ENCODE measurements at places on chromosomes 3 and 15.
A peak's percentile ranks its signal among the peaks of the same experiment; 100 is the strongest.

GRCh38 chr3:184805351-184806038 is 6.5 kb upstream of the VPS8 start:
- DNase-seq = no peak

GRCh38 chr3:47663630-47664240 is 85.1 kb upstream of the CSPG5 start:
- DNase-seq = no peak

DNA sequence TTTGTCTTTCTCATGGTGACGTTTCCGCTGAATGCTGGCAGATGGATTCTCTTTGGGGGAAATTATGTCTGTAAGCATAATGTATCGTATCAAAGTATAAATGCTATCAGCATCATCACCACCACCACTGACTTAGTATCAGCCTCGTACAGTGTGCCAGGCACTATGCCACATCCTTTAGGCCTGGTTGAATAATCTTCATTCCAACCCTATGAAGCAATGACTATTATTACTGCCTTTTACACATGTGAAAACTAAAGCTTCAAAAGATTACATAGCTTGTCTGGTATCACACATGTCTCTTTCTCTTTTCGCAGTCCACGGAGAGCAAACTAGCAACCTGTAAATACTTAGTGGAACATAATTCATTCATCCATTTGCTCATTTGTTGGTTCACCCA is 166.7 kb upstream of the PRICKLE2 start:
- DNase-seq = no peak

- DNase-seq = no peak
Observed at GRCh38 chr3:136387031-136387430, 136.9 kb downstream of the PCCB start.

DNA sequence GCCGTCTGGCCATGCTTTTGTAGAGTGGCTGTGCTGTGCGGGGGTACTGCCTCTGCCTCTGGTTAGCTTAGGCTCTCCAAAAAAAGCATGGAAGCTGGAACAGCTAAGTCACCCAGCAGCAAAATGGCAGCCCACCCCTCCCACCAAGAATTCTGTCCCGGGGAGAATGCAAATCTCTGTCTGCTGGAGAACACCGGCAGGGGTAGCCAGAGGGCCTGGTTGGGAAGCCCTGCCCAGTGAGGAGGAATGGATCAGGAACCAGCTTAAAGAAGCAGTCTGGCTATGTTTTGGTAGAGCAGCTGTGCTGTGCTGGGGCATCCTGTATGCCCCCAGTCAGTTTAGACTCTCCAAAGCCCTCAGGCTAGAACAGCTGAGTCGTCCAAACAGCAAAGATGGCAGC is 56.2 kb upstream of the PTPRG start:
- DNase-seq = no peak

- no peak for DNase-seq
Observed at GRCh38 chr3:23157331-23157730, 45.8 kb upstream of the UBE2E2 start.

DNA sequence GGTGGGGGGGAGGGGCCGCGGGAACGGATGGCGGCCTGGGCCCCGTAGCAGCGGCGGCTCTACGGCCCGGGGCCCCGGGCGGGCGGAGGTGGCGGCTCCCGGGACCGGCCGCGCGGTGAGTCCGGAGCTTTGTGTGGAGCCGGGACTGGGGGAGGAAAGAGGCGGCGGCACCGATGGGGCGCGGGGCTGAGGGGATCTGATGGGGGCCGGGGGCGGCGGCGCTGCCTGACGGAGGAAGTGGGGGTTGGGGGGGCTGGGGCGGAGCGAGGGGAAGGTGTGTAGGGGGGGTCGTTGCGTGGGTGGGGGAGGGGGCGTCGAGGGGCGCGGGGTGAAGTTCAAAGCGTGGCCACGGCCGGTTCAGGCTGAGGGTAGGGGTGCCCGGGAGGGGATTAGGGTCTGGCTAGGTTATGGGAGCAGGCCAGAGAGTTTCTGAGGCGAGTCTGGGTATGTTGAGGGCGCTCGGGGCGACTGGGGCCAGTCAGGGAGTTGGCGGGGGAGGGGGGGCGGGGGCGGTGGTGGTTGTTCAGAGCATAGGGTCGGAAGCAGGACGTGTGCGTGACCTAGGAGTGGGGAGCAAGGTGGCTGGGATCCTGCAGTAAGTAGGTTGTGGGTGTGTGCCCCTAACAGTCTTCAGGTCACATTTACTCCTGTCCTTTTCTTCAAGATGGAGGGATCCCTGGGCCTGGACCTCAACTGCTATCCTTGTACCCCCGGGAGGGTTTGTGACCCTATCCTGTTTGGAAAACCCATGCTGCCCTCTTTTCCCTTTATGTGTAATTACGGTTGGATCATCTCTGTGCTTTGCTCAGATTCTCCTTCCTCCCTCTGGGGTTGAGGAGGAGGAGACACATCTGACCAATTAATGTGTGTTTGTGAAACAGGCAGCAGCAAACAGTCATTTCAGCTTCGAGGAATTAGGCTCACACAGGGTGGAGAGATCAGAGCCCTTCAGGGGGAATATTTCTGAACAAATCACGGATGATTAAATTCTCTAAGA is 644 bp downstream of the ZNF609 start:
- no peak for DNase-seq

DNA sequence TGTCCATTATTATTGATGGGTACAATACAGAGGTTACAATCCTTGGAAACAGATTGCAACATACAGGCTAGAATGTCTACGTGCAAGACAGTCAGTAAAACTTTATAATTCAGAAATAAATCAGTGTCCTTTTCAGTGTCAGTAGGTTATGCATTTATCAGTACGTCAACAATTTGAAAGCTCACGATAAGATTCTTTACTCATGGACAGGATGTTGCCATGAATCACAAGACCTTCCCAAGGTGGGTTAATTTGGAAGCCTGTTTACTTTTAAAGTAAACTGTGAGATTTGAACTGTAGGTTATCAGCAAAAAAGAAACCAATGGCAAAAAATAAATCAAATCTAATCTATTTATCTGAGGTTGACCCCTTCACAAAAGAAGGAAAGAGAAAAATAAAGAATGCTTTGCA is 243.9 kb upstream of the AGTR1 start:
- DNase-seq = no peak

GRCh38 chr3:134485718-134486576 is at the start of the genes ANAPC13 and CEP63:
TSS of gene ANAPC13 (minus strand) at chr3:134485985. CDS start at chr3:134482904, 3,081 bp downstream.
TSS of gene CEP63 (plus strand) at chr3:134486057. CDS start at chr3:134495321, 9,264 bp downstream.
- DNase-seq = peak; percentile 79

DNA sequence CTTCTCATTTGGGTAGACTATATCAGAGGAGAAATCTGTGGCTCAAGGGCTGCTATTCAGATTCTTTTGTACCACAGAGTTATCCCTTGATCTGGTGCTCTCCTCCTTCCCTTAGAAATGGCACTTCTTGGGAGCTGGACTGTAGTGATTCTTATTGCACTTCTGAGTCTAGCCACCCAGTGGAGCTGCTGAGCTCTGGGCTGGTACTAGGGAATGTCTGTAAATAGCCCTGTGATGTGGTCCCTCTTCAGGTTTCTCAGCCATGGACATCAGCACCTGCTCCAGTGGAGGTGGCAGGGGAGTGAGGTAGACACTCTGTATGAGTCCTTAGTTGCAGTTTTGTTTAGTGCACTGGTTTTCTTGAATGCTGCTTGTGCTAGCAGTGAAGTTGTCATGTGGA is 1292.6 kb downstream of the SI start:
- DNase-seq = no peak

DNA sequence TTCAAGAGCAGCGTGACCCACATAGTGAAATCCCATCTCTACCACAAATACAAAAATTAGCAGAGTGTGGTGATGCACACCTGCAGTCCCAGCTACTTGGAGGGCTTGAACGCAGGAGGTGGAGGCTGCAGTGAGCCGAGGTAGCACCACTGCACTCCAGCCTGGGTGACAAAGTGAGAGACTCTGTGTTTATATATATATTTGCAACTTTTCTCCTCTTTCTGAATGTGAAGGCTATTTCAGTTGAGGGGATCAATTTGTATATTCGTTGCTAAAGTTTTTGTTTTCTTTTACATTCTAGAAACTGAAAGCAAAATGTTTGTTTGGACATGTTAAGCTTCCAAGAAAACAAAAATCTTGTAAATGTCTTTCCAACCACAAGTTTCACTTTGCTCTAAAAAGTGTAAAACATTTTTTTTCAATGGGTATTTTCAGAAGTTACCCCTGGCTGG is 29.8 kb upstream of the FAM98B start:
- DNase-seq = no peak

DNA sequence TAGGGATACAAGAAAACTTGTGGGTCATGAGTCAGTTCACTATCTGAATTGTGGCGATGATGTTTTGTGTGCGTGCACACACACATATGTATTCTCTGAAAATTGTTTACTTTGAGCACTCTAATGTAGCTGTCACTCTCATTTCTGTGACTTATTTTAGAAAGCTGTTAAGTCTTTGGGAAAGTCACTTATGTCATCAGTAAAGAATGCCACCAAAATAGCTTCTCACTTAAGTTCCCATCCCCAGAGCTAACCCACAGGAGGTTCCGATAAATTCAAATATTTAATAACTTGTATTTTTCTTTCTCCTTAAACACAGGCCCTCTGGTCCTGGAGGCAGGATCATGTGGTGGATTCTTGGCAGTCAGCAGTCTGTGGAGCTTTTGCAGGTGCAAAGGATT is 138.3 kb downstream of the LRIG1 start:
- DNase-seq = no peak

DNA sequence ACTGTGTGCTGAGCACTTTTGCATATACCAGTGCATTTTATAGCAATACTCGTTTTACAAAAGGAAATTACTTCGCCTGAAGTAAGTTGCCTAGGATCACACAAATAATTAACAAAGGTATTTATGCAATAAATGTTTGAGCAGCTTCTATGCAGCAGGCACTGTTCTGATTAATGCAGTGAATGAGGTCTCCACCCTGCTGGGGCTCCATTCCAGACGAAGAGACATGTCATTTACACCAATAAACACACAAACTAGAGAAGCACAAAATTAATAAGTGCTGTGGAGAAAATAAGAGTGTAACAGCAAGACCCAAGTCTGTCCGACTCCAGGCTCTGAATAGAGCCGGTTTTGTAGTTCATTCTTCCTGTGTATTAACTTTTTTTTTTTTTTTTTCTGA is 17.5 kb downstream of the NOX5 start:
- DNase-seq = no peak

DNA sequence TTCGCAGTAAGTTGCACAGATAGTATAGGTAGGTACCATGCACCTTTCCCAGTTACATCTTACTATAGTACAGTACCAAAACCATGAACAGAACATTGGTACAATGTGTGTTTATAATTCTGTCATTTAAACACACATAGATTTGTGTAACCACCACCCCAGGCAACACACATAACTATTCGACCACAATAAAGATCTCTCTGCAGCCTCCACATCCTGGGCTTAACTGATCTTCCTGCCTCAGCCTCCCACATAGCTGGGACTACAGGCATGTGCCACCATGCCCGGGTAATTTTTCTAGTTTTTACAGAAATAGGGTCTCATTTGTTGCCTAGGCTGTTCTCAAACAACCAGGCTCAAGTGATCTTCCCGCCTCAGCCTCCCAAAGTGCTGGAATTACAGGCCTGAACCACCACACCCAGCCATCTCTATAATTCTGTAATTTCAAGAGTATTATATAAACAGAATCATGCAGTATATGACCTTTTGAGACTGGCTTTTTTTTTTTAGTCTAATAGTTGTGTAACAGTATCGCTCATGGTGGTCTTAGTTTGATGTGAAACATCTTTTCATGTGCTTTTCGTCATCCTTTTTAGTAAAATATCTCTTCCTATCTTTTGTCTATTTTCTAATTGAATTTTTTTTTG is 13.3 kb upstream of the TMF1 start:
- no peak for DNase-seq

DNA sequence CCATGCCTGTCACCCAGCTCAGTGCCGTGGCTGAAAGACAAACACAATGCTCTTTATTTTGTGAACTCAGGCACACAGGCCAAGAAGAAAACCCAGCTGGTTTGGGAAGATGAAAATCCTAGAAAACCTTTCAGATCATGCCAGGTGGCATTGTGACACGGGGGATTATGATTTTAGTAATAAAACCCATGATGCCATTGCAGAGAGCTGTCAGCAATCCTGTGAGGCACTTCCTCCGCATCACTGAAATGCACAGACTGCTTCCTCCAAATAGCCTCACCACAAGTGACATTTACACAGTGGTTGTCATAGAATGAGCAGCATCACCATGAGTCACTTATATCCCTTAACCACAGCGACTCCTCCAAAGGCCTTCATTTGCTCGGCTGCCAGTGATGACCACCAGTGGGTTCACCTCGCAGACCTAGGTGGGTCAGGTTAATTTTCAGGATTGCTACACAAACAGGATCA is 22.7 kb downstream of the ABHD6 start:
- DNase-seq = no peak

GRCh38 chr15:35876762-35877161 is 330.8 kb upstream of the DPH6 start:
- no peak for DNase-seq

GRCh38 chr3:23377928-23378672 is 175.0 kb downstream of the UBE2E2 start:
- no peak for DNase-seq

GRCh38 chr15:65909831-65910230 is 40.5 kb downstream of the RAB11A start:
- no peak for DNase-seq

DNA sequence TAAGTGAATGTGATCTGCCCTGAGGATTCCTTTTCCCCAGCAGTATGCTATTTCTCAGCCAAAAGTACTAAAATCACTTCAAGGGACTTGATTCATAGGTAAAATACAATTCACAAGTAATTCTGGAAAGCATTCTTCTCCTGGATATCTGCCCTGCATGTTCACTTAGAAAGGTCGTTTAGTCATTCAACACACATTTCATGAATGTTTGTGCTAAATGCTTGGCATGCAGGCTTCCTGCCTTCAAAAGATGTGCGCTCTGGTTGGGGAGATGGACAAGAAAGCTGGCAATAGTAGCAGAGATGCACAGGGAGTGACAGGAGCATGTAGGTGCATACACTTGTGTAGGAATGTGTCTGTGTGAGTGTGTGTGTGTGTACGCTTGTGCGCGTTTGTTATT is 360.7 kb downstream of the PTPRG start:
- DNase-seq = no peak

GRCh38 chr3:119453822-119454221 is 9.6 kb downstream of the TMEM39A start:
- no peak for DNase-seq

DNA sequence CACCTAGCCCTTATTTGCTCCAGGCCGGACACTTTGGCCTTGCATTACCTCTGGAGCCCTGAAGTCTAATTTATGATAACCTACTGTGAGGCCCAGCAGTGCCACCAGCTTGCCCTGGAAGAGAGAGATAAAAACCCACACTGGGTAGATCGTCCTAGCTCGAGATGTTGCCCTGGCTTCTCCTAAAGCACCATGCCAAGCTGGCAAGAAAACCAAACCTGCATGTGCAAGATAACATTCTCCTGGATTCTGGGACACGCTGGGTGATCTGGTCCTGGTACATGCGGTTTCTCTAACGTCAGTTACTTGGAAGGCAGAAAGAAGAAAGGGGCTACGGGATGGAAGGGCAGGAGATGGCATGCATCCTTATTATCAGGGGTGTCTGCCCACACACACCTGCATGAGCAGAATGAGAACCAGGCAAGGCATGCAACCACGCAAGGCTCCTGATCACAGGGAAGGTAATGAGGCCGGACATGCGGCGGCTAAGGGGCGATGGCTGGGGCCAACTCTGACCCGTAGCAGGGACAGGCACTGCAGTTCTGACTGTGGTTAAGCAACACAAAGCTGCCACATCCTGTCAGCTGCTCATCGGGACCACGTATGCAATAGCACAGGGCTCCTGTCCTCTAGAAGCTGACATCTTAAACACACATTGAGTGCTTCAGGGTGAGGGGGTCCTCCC is 73.0 kb downstream of the OXNAD1 start:
- no peak for DNase-seq

- DNase-seq = no peak
Observed at GRCh38 chr3:41295740-41296139, 96.4 kb downstream of the CTNNB1 start.

GRCh38 chr3:185858502-185859225 is 33.8 kb upstream of the IGF2BP2 start:
- DNase-seq = no peak

All from stimulated activated CD4-positive, alpha-beta T cell treated with anti-CD3 and anti-CD28 coated beads, Interleukin-15, amount 100 ng/mL, for 1 hour (primary cell).